ENCODE measurements at places on chromosomes 6 and 20.
A peak's percentile ranks its signal among the peaks of the same experiment; 100 is the strongest.

DNA sequence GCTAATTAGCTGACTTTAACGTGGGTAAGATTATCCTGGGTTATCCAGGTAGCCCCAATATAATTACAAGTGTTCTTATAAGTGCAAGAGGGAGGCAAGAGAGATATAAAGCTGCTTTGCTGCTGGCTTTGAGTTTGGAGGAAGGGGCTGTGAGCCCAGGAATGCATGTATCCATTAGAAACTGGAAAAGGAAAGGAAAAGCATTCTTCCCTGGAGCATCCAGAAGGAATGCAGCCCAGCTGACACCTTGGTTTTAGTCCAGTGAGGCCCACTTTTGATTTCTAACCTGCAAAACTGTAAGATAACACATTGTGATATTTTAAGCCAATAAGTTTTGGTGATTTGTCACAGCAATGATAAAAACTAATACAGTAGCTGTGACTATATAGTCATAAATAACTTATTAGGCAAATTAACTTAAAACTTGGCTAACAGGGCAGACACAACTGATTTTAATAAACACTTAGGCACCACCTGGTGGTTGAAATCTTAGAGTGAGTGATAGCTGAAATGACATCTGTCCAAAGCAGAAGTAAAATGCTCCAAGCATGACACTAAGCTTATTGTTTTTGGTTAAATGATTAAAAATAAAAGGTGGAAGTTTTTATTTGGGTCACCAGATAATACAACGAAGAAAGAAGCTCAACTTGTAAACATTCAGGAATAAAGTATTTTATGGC is 35.6 kb downstream of the ADGRF4 start:
- no peak for DNase-seq

- no peak for DNase-seq
Measured at GRCh38 chr6:169271158-169271876, 17.7 kb upstream of the THBS2 start.

GRCh38 chr6:107741191-107741680 is 82.9 kb downstream of the SCML4 start:
- DNase-seq: no peak

DNA sequence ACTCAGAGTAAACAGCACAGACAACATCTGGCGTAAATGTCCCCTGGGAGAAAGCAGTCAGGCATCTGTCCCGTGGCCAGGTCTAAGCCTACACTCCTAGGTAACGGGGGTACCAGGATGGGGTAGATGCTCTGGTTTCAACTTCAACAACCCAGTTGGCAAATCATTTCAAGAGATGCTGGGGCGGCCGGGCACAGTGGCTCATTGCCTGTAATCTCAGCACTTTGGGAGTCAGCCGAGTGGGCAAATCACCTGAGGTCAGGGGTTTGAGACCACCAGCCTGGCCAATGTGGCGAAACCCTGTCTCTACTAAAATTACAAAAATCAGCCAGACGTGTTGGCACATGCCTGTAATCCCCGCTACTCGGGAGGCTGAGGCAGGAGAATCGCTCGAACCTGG is 12.3 kb downstream of the PREX1 start:
- no peak for DNase-seq

DNA sequence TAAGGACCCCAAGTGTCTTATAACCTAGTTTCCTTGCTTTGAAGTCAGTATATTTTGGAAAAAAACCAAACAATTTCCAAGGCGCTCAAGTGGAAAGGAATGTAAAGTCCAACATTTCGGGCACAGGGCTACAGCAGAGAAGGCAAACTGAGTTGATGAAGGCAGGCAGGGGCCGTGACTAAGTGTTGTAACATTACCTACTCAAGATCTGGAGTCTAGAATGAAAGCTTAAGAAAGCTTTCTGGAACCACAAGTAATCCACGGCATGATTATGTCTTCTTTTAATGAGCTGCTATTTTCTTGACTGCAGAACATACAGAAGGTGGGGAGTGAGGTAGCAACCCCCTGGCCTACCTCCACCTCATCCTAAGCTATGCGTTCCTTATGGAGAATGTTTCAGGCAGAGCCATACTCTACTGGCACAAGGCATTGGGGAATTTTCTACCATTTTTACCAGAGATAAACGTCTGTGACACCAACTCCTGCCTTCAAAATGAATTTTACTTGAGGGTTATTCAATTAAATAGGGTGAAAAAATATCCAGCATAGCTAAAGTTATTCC is 4.3 kb downstream of the PPP1R10 start:
- no peak for DNase-seq

- no peak for DNase-seq
Measured at GRCh38 chr6:148996815-148997214, 250.0 kb downstream of the UST start.

GRCh38 chr6:82066991-82067411 is 180.5 kb downstream of the IBTK start:
- DNase-seq: no peak

- no peak for DNase-seq
Measured at GRCh38 chr6:108751282-108751681, 96.9 kb upstream of the ARMC2 start.

GRCh38 chr6:114008331-114008730 is 37.4 kb upstream of the HDAC2 start:
- DNase-seq: no peak

- DNase-seq: no peak
Measured at GRCh38 chr20:3803289-3803688, 7.2 kb downstream of the CDC25B start.

DNA sequence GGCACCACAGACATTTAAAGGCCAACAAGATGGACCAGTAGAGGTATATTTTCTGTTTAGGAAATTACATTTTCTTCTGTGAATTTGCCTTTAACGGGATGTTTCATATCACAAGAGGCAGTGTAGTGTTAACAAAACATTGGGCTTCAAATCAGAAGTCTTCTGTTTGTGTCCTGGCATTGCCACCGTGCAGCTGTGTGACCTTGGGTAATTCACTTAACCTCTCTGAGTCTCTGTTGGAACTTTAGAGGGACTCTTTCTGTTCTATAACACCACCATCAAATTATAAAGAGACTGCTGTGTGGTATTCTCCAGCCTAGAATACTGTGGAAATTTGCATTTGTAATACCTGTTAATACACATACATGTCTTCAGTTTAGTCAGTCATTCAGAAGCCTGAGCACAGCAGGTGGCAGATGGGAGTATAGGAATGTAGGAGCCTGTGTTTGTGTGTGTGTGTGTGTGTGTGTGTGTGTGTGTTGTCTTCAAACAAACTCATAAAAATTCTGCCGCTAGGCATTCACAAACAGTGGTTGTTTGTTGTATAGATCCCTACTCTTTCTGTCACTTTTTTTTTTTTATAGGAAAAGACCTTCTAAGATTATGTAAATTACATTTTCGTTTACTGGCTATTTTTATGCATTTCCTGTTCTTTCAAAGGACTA is 22.6 kb downstream of the UST start:
- no peak for DNase-seq

GRCh38 chr6:147990159-147990558 is 352.5 kb upstream of the SASH1 start:
- no peak for DNase-seq

- no peak for DNase-seq
Measured at GRCh38 chr6:27237089-27237803, 10.3 kb upstream of the PRSS16 start.

DNA sequence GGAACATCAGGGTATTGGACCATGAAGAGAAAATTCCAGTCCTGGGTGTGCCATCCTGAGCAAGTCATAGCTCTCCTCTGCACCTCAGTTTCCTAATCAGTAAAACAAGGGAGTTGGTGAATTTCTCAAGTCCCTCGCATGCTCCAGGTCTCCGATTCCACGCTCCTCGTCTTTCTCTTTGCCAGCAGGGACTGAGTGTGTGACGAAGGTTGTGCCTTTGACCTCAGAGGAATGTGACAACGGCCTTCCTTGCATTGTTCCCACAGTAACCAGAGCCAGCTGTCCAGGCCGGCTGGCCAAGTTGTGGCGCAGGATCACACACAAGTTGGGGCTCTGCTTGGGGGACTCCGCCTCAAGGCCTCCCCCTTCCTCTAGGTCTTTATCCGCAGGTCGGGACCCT is 217.3 kb downstream of the ATXN1 start:
- peak; percentile 72 for DNase-seq

DNA sequence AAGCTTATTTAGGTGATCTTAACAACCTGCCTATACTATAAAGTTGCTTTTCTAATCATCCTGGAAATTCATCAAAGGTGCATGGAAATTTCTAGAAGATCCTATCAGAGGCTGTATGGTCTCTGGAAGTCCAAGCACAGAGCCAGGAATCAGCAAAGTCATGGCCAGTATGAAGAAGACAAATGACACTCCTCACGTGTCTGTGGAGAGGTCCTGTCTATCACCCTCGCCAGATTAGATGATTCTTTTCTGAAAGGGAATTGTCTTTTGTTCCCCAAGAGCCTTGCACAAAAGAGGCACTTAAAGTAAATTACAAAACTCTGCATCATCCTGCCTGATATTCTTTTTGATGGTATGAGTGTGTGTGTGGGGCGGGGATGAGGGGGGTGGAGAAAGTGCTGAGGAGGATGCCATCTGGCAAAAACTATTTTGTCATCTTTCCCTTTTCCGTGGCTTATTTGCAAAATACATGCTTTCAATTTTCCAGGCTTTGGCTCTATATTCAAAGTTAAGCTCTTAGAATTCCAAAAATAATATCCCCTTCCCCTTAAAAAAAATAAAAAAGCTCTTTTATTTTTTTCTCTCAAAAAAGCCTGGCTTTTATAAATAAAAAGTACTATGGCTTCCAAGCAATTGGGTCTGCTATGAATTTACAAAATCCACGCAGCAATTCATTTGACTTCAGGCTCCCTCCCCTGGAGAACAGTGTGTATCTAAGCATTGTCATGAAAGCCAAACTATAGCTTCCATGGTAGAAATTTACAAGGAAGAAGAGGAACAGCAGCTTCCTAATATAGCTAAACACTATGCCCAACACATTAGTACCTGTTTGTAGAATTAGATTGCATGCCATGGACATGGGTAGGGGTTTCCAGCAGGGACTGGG is 185.2 kb upstream of the ARG1 start:
- DNase-seq: no peak

DNA sequence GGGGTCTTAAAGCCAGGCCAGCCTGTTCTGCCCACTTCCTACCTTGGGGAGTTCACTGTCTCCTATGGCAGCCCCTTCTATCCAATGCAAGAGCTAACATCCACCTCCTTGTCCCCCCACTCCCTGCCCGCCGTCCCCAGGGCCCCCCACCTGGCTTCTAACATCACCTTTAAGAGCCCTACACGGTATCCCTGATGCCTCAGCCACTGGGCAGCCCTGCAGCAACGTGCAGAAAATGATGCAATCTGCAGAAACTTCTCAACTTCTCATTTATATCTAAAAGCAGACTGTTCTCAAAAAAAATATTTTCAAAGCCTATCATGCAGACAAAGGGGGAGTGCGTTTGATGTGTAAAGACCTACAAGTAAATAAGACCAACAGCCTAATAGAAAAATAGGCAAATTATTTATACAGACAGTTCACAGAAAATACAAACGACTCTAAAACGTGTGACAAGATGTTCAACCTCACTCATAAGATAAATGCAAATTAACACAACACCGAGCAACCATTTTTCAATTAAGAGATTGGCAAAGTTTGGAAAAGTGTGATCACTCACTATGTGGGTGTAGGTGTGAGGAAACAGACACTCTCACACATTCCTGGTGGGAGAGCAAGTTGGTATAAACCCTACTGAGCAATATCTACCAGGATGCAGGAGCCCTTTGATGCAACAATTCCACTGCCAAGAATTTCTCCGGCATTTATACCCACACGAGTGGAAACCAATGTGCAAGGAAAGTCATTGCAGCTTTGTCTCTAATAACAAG is 15.1 kb upstream of the HCK start:
- no peak for DNase-seq

GRCh38 chr6:23952245-23952644 is 173.8 kb upstream of the NRSN1 start:
- no peak for DNase-seq

- DNase-seq: peak; percentile 51
Measured at GRCh38 chr6:131062241-131063027, 611 bp downstream of the EPB41L2 start.

GRCh38 chr6:144776031-144776819 is 491.1 kb downstream of the UTRN start:
- no peak for DNase-seq

GRCh38 chr6:90403489-90404381 is 107.1 kb upstream of the BACH2 start:
- DNase-seq: peak; percentile 62

DNA sequence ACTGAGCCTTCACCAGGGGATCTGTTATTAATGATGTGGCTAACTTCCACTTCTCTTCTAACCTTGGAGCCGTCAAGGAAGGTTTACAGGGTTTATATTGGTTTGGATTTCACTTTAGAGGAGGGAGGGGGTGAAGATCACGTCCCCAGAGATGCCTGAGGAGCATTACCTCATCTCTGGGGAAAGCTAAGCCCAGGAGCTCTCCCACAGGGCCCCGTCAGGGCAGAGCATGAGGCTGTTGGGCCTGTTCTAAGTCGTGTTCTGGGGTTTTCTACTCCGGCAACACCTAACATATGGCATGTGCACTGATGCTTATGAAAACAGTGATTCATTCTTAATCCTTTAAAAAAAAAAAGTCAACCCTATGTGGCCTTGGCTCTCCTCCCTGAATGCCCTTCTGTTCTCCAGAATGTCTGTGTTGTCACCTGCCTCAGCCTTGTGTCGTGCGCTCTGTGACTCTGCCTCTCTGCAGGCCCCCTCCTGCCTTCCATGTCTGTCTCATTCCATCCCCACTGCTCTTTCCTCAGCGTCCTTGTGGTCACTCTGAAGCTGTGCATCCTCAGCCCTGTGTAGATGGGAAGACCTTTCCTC is 97.4 kb upstream of the JARID2 start:
- DNase-seq: no peak

DNA sequence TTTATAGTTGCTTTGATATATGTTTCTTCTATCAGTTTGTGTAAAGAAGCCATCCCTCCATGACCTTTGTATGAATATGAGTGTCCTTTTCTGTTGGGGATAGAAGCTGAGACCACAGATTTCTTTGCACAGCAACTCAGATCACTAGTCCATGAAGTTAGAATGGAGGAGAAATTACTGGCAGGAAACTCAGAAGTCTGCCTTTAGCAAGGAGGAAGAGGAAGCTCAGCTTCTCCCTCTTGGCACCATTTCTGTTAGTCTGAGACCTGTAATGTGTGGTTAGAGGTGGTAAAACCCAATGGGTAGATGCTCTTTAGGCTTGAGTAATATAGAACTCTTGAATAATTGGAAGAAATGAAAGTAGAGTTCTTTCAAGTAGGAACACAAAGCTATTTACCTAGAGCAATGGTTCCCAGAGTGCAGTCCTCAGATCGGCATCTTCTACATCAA is 995.3 kb upstream of the FLRT3 start:
- no peak for DNase-seq

- DNase-seq: no peak
Measured at GRCh38 chr20:43744966-43745730, 18.3 kb upstream of the GTSF1L start.

DNA sequence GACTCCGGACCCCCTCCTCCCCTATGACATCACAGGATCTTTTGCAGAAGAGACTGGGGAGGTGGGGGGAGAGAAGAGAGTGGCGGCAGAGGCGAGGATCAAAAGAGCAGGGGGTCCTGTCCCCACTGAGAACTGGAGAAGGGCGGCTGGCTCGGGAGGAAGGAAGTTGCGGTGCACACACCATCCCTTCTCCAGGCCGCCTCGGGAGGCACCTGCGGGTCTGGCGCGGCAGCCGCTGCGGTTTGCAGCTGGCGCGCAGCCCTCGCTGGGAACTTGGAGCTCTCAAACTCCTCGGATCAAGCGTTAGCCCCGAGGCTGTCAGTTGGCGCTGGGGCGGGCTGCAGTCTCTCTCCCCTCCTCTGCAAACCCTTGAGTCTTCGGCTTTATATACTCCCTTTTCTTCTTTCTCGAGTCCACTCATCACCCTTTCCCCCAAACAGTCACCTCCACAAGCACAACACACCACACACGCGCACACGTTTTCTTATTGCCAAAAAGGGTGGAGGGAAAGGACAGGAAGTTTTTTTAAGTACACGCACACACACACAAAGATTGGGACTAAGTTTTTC is 180.7 kb downstream of the TBXT start:
- peak; percentile 57 for DNase-seq

Data from Right ventricle myocardium superior (tissue), 1 donor.